ENCODE measurements at places on chromosomes 3 and 15. TPM values are rescaled to one million over a fixed set of nuclear protein-coding genes. Genes with fewer than 3 reads are reported as not detected.

The BLM gene
- total RNA-seq, result 14.9 TPM

The CKMT1B gene
- total RNA-seq, result 3.7 TPM

The ARRDC4 gene
- 20.1 TPM for total RNA-seq

The SLC22A14 gene
- total RNA-seq, result 0.09 TPM

The TUSC7 gene
- total RNA-seq, result not detected

The OR5K1 gene
- total RNA-seq, result not detected

The TM6SF1 gene
- total RNA-seq, result 19.0 TPM

The CLDN18 gene
- 13.2 TPM for total RNA-seq

The SPATA12 gene
- total RNA-seq, result not detected

The HTR3E gene
- total RNA-seq, result not detected

The ACKR4 gene
- total RNA-seq, result 2.1 TPM

The ALDH1L1 gene
- total RNA-seq, result 22.9 TPM

Data from left cardiac atrium (tissue), 4 donors.